GM23338 (cell line): ENCODE measurements at places on chromosomes 4 and X. TPM values are rescaled to one million over a fixed set of nuclear protein-coding genes. Genes with fewer than 3 reads are reported as not detected.
A peak's percentile ranks its signal among the peaks of the same experiment; 100 is the strongest.

DNA sequence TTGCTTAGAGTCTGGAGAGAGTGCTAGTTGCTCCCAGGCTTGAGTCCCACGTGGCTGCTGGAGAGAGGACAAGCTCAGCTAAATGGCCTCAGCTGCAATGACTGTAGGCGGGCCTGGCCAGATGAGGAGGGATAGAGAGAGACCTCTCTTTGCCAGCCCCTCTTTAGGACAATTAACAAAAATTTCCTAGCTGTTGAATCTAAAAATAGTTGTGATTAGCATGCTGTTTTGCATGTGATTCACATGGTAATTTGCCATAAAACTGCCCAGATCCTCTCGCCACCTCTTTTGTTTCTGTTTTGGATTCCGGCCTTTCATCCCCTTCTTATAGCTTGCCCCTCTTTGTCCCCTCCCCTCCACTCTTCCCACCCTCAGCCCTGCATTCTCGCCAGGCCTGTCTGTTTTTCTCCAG lies 28.9 kb upstream of the PRPS1 start:
- H3K36me3 ChIP-seq = no peaks in the 10 kb centered on the region
- no peaks in the 10 kb centered on the region for H3K27me3 ChIP-seq
- peaks cover 4% of the 10 kb centered on the region; the same call in 1 of the 2 replicates for H3K4me1 ChIP-seq
- peak; percentile 41 for DNase-seq
- H3K4me3 ChIP-seq = no peak overlapping the region

The ADAM29 gene
- total RNA-seq = 0.04 TPM in 1 of 2 replicates, not detected in the other

DNA sequence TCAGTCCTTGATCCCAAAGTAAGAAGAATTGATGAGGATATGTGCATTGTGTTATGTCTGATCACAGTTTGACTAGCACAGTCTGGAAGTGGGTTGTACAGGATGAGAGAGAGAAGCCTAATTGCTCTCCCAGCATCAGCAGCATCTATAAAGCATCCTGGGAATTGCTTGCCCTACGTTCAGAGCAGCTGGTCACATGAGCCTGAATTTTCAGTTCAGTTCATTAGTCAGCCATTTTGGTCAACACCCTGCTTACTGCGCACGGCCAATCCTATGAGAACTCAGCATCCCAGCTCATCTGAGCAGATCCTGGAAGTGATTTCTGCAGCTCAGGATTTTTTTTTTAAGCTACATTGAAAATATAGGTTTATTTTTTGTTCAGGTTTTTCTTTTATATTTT lies at the start of gene RUFY3:
TSS of gene RUFY3 (plus strand) at position 218 of the 400 bp plus-strand sequence. CDS start 610 bp downstream, outside the sequence.
- DNase-seq = peak; percentile 42
- no peak within 1 kb of the TSS for H3K27ac ChIP-seq
- peaks cover 16% of the 10 kb centered on the region for H3K4me1 ChIP-seq
- H3K27me3 ChIP-seq = no peaks in the 10 kb centered on the region
- no peak within 1 kb of the TSS for H3K4me3 ChIP-seq
- no peaks in the 10 kb centered on the region for H3K36me3 ChIP-seq

GRCh38 chr4:6546091-6546490 lies 28.9 kb upstream of the MAN2B2 start:
- H3K27me3 ChIP-seq = no peaks in the 10 kb centered on the region
- H3K4me3 ChIP-seq = no peak overlapping the region
- H3K27ac ChIP-seq = no peak overlapping the region
- no peak for DNase-seq
- H3K4me1 ChIP-seq = no peaks in the 10 kb centered on the region

DNA sequence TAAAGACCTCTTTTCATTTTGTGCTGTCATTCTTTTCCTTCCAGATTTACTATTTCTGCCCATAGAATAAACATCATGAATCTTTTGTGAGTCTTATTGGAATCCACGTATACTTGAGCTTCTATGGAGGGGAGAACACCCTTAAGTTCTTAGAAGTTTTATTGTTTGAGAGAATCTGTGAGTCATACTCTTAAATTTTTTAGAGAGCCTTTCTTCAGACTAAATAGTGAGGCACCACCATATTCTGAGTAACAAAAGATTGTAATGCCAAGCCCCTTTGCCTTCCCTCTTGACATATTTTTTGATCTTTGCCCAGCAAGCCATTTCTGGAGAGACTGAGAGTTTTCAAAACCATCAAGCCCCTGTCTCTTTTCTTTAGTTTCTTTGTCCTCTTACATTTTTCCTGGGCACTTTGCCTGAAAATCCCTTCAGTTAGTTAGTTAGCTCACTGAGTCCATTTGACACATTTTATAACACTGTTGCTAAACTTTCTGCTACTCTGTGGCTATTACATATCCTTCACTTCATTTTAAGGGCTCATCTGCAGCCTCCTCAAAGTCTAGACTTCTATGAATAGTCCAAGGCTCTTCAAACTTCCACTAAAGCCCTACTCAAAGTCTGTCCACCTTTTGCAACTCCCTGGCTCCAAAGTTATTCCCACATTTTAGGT lies 65.3 kb upstream of the NDUFC1 start:
- no peak overlapping the region for H3K4me3 ChIP-seq
- H3K27me3 ChIP-seq = no peaks in the 10 kb centered on the region
- peaks cover 51% of the 10 kb centered on the region for H3K36me3 ChIP-seq
- no peak overlapping the region; the same call in 1 of the 2 replicates for H3K27ac ChIP-seq

GRCh38 chr4:83205760-83206159 lies 78.8 kb downstream of the COQ2 start:
- H3K27ac ChIP-seq = no peak overlapping the region
- peaks cover 5% of the 10 kb centered on the region; the same call in 1 of the 2 replicates for H3K4me1 ChIP-seq
- H3K36me3 ChIP-seq = peaks cover 8% of the 10 kb centered on the region; the same call in 1 of the 2 replicates

DNA sequence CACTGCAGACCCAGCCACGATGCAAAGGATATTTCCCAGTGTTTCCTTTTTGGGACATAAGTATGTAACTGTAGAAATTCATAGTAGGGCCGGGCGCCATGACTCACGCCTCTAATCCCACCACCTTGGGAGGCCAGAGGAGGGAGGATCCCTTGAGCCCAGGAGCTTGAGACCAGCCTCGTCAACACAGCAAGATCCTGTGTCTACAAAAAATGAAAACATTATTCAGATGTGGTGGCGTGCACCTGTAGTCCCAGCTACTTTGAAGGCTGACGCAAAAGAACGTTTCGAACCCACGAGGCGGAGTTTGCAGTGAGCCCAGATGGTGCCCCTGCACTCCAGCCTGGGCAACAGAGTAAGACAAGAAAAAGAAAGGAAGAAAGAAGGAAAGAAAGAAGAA lies 49.2 kb downstream of the CRLF2 start:
- H3K27me3 ChIP-seq = no peaks in the 10 kb centered on the region
- H3K36me3 ChIP-seq = no peaks in the 10 kb centered on the region; the same call in 1 of the 2 replicates
- H3K27ac ChIP-seq = no peak overlapping the region
- H3K4me3 ChIP-seq = no peak overlapping the region
- no peak for DNase-seq
- peaks cover 14% of the 10 kb centered on the region for H3K4me1 ChIP-seq

GRCh38 chr4:156763511-156763910 lies 208.1 kb downstream of the PDGFC start:
- H3K36me3 ChIP-seq = no peaks in the 10 kb centered on the region
- no peaks in the 10 kb centered on the region for H3K4me1 ChIP-seq
- no peak overlapping the region for H3K27ac ChIP-seq
- H3K27me3 ChIP-seq = no peaks in the 10 kb centered on the region
- no peak overlapping the region for H3K4me3 ChIP-seq

The EXOSC9 gene
- 68.8 and 71.9 TPM in 2 replicates for total RNA-seq

DNA sequence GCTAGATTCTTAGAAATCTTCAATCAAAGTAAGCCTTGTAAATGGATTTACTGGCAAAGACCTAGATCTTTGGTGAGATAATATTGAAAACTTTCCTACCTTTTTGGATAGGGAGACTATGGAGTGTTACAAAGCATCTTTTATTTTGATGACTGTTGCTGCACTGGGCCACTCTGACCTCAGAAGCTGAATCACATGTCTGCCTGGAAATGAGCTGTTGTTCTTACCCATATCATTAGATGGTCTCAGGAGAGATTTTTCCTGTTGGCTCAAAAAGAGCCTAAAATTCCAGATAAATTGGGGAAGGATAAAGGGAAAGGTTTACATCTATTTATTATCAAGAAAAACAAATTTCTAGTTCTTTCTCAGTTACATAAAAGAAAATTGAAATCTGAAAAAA lies 127.5 kb upstream of the BMP3 start:
- H3K36me3 ChIP-seq = no peaks in the 10 kb centered on the region
- no peaks in the 10 kb centered on the region for H3K27me3 ChIP-seq
- no peak overlapping the region for H3K27ac ChIP-seq
- no peak for DNase-seq

The GNRHR gene
- total RNA-seq = not detected in 2 replicates

DNA sequence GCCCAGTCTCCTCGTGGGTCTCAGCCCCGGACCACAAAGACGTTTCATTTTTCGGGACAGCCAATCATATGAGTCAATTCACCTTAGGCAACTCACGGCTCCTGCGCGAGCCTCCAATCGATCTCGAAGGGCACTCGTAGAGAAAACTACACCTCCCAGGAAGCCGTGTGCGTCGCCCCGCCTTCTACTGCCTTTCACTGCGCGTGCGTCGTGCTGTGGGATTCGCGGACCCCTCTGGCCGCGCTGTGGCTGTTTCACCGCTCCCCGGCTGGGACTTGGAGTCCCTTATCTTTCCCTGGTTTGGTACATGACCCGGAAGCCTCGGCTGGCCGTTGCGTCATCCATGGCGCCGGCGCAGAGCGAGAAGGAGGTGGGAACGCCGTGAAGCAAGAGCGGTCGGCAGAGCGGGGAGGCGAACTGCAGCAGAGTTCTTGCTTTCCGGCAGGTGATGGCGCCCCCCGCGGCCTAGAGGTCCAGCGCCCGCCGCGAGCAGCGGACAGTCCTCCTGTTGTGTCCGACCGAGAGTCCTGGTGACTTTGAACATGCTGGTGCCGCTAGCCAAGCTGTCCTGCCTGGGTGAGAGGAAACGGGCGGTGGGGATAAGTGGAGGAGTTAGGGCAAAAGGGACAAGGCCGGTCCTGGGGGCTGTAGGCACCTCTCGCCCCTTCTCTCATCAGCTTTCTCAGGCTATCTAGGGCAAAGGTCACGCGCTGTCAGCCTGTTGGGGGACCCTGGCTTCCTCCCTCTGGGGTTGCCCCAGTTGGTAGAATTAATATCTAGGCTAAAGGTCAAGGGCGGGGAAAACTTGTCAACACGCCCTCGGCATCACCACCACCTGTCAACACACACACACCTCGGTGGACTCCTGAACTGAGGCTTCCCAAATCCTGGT lies at the start of gene ETFDH:
TSS of gene ETFDH (plus strand) at position 382 of the 892 bp plus-strand sequence. CDS start at position 543, 161 bp downstream.
- 0 out of 2 replicates have a peak, but pooled peaks cover 5% of the 10 kb centered on the region for H3K4me1 ChIP-seq
- peaks cover 5% of the 10 kb centered on the region; the same call in 1 of the 2 replicates for H3K36me3 ChIP-seq
- peak; percentile 98 for DNase-seq
- H3K4me3 ChIP-seq = peak within 1 kb of the TSS; percentile 76

The VCX gene
- total RNA-seq = 0.49 TPM in 1 of 2 replicates, not detected in the other

The ALPK1 gene
- 0.49 and 2.0 TPM in 2 replicates for total RNA-seq

The FHIP1A gene
- total RNA-seq = 95.8 and 108 TPM in 2 replicates

The NPFFR2 gene
- 0.28 and 5.9 TPM in 2 replicates for total RNA-seq

DNA sequence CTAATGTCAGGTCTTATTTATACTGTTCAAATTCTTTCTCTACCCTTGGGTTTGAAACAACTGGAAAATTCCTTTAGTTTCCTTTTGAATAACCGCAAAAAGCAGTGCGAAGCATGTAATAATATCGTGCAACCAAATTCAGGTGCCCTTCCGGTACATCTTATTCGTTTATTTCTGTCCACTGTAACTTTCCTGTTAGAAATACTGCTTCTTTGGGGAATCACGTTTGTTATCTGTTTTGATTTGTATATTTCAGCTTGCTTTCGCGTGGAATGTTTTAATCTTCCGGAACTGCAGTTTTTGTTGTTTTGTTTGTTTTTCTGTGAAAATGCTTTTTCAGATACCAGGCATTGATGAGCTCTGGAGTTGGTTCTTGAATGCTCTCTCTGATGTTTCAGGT lies 85.7 kb upstream of the HPRT1 start:
- peak overlapping the region; percentile 90 for H3K4me3 ChIP-seq
- H3K27me3 ChIP-seq = no peaks in the 10 kb centered on the region
- peaks cover 6% of the 10 kb centered on the region; the same call in 1 of the 2 replicates for H3K4me1 ChIP-seq
- DNase-seq = no peak
- H3K27ac ChIP-seq = no peak overlapping the region
- no peaks in the 10 kb centered on the region; the same call in 1 of the 2 replicates for H3K36me3 ChIP-seq

- H3K4me1 ChIP-seq = no peaks in the 10 kb centered on the region
- H3K36me3 ChIP-seq = no peaks in the 10 kb centered on the region
- no peak overlapping the region for H3K27ac ChIP-seq
These were observed 105.6 kb downstream of the DKK2 start for GRCh38 chr4:106930522-106930921.

- H3K27me3 ChIP-seq = no peaks in the 10 kb centered on the region
- H3K4me1 ChIP-seq = no peaks in the 10 kb centered on the region
- DNase-seq = no peak
- no peak overlapping the region for H3K4me3 ChIP-seq
- no peak overlapping the region for H3K27ac ChIP-seq
These were observed 36.4 kb upstream of the MAMLD1 start for GRCh38 chrX:150326541-150327247.
